ENCODE measurements at places on chromosomes 12 and 14. TPM values are rescaled to one million over a fixed set of nuclear protein-coding genes. Genes with fewer than 3 reads are reported as not detected.

DNA sequence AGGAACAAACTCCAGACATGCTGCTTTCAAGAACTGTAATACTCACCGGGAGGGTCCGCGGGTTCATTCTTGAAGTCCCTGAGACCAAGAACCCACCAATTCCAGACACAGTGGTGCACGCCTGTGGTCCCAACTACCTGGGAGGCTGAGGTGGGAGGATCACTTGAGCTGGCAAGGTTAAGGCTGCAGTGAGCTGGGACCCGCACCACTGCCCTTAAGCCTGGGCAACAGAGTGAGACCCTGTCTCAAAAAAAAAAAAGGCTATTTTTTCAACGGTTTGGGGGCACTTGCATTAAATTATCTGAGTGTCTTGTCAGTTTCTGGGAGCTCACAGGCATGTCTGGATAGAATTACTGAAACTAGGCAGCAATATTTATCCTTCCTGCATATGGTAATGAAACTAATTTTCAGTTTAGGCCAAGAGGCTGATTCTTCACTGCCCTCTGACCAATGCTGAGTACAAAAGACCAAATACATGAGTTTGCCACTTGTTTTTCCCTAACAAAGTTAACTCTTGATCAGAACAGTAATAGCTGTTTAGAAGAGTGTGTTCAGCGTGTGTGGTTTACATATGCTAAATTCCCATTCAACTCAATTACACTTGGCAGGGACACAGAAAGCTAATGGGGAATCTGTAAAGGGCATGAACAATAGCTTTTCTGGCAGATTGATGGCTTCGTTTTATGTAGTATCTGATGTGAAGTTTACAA lies 65.8 kb upstream of the RASSF3 start:
- no peak for DNase-seq

DNA sequence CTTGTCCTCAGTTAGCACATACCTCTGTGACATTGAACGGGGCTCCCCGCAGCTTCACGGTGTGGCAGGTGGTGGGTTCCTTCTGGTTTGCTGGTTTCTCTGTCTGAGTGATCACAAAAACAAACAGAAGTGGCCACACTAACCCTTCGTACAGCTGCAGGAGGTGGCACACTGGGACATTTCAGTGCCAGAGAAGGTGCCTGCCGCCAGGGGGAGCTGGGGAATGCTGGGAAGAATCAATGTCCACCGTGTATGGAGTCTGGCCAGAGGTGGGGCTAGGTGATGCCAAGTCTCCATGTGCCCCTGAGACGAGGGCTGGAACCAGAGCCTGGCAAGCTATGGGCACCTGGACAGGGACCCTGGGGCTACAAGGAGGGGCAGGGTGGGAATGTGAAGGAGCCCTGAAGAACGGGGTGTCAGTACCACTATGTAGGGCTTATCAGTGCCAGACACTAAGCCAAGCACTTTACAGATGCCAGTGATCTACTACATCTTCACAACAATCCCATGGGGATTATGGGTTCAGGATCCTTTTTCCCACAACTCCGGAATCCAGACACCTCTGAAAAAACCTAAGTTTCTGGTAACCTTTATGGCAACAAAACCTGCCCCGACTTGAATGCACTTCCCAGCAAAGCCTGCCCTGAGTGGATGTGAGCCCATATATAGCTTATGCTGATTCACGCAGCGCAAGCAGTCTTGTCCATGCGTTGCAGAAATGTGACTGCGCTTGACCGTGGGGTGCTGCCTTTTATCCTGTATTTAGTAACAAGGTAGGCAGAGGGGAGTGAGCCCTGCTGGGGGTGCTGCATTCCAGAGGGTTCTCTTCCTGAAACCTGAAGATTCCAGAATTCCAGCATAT lies 10.8 kb downstream of the RBM19 start:
- DNase-seq, result no peak

DNA sequence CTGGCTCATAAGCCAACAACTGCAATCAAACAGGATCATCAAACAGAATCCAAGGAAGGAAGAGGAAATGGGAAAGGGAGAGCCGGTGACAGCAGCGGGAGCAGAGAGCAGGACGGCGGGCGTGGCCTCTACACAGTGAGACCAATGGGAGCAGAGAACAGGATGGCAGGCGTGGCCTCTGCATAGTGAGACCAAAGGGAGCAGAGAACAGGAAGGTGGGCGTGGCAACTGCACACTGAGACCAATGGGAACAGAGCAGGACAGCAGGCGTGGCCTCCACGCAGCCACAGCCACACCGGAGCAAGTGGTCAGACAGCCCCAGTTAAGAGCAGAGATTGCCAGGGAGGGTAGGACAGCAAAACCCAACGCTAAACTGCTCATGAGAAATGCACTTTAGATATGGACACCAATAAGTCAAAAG lies 16.4 kb downstream of the LRCOL1 start:
- peak; percentile 27 for DNase-seq

GRCh38 chr12:8742501-8742900 lies 44.7 kb downstream of the RIMKLB start:
- no peak for DNase-seq

The COX8C gene
- total RNA-seq, result 1.2 TPM
